M059J (cell line): ENCODE measurements at places on chromosomes 1 and 21.
A peak's percentile ranks its signal among the peaks of the same experiment; 100 is the strongest.

GRCh38 chr1:53740621-53741105, 1.7 kb upstream of the GLIS1 start:
- peak; percentile 91 for DNase-seq

DNA sequence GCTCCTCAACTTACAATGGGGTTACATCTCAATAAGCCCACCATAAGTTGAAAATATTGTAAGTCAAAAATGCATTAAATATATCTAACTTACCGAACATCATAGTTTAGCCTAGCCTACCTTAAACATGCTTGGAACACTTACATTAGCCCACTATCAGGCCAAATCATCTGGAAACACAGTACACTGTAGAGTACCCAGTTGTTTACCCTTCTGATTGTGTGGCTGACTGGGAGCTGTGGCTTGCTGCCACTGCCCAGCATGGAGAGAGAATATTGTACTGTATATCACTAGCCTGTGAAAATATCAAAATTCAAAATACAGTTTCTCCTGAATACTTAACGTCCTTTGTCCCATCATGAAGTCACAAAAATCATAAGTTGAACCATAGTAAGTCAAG, 40.4 kb upstream of the FRRS1 start:
- DNase-seq: no peak

DNA sequence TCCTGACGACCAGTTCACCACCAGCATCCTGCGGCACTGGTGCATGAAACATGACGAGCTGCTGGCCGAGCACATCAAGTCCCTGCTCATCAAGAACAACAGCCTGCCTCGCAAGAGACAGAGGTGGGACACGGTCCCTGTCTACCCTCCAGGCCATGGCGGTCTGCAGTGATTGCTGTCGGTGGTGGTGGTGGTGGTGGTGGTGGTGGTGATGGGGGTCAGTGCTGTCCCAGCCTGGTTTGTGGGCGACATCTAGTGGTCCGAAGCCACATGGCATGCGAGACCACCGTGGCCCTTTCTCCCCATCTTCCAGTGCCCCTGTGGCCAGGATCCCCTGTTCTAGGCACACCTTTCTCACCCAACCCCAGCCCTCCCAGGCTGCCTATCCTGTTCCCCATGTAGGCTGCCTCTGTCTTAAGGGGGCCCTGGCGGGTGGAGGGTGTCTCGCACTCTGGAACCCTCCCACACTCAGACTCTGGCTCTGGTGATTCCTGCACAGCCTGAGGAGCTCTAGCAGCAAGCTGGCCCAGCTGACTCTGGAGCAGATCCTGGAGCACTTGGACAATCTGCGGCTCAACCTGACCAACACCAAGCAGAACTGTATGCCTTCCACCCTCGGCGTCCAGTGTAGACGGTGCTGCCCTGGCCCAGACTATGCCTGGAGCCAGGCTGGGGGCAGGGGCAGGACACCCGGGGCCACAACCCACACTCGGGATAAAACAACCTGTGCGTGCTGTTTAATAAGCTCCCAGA, 3.2 kb upstream of the SLC27A3 start:
- no peak for DNase-seq

DNA sequence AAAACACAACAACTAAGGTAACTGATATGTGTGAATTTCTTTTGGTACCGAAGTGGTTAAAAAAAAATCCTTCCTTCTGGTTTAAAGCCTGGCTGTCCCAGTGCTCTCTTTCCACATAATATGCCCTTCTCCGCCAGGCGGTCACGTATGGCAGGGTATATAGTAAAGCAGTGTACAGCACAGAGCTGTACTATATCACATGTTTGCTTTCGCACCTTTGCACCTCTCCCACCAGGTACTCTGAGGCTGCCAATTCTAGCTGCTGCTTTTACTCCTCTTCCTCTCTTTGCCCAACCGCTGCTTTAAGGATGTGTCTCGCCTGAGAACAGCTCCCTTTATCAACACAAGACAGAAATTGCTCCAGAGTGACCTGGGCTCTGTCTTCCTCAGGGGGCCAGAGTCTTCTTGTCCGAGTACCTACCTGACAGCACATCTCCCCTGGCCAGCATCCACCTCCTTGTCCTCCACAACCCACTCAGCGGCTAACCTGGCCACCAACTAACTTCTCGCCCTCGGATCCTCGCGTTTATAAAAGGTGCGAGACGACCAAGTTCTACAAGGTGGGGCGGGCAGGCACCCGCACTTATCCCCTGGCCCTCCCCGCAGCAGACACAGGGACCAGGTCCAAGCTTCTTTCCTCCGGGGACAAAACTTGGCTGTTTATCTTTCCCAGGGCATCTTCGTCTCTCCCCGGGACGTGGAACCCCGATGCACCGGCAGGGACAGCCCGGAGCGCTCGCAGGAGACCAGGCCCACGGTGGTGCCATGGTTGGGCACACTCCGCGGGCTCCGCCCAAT, 1.6 kb downstream of the COLGALT2 start:
- DNase-seq: no peak

DNA sequence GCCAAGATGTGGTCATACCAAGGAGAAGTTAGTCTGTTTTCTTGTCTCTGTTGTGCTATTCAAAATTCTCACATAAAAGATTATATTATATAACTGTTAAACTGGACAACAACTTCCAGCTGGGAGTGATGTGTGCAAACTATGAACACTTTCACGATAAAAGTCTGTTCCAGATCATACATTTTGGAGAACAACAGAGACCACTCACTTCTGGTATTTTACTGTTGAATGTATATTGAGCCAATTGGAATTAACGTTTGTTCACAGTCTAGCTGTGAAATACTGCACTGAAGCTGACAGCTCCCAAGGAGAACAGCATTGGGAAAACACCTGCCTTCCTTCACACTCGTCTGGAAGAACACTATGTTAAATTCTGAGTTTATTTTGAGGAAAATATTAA, 860 bp upstream of the SHCBP1L start:
- no peak for DNase-seq

GRCh38 chr1:55943721-55944435, 635.5 kb downstream of the PLPP3 start:
- DNase-seq: no peak

DNA sequence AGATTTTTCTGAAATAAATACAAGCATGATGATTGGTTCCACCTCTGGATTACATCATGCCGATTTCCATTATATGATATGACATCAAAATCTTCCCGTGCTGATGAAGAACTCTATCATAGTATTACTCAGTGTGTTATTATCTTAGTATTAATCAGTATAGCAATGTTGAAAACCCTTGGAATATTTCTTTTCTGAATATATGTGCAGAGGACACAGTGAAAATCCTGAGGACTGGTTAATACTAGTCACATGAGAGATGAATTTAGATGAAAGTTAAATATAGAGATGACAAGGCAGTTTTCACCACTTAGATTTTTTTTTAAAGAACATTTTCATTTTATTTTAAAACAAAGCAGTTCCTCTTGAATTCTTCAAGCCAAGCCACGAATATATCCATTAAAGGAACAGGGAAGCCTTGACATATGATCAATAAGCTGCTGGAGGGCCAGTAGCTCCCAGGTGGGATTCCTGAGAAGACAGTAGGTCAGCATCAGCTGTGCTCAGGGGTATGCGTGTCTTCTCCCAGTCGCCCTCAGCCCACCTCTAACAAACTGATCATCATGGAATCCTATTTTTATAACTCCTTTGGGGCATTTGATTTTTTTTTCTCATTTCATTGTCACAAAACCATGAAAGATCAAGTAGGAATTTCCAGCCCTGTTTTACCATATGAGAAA, 56.2 kb upstream of the UBE2U start:
- DNase-seq: no peak

DNA sequence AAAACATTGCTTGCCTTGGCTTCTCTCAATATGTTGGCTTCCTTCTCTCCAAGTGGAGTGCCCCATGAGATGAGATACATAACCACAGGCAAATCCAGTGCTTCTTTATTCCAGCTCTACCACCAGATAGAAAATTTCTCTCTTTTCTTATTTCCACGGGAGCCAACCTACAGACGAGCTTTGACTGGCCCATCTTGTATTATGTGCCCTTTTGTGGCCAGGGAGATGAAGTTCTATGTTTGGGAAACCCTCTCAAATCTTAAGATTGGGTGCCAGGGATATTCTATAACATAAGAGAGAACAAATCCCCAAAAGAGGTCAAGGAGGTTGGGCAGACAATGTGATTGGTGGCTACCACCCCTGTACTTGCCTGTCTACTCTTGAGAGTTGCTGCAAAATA, 351.8 kb downstream of the ZNF326 start:
- no peak for DNase-seq

GRCh38 chr1:184605941-184606340, 148.7 kb downstream of the EDEM3 start:
- DNase-seq: peak; percentile 12

DNA sequence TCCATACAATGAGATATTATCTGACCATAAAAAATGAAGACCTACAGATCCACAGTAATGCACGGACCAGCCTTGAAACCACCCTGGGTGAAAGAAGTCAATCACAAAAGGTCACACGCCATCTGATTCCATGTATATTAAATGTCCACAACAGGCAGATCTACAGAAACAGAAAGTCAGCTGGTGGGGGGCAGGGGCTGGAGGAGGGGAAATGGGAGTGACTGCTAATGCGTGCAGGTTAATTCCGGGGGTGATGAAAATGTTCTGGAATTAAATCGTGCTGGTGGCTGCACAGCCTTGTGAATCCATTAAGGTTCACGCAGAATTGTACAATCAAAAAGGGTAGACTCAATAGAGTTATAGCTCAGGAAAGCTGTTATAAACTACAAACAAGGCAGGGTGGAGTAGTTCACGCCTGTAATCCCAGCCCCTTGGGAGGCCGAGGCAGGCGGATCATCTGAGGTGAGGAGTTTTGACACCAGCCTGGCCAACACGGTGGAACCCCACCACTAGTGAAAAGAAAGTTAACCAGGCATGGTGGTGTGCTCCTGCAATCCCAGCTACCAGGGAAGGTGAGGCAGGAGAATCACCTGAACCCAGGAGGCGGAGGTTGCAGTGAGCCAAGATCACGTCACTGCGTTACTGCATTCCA, 32.3 kb downstream of the ACOT7 start:
- DNase-seq: no peak

DNA sequence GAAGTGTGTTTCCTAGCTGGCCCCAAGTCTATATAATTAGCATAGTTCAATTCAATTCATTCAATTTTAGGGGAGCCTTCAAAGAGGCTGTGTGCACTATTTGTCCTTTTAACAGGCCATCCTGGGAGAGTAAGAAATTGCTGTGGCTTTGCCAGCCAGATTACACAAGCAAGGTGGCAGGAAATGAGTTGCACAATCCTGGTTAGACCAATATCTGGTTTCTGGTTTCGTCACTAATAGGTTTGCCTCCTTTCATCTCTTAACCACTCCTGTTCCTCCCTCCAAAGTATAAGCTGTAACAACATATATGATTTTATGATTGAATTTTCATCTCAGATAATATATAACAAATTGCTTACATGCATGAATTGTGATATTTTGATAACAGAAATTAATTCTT, 84.1 kb upstream of the NEGR1 start:
- peak; percentile 67 for DNase-seq

DNA sequence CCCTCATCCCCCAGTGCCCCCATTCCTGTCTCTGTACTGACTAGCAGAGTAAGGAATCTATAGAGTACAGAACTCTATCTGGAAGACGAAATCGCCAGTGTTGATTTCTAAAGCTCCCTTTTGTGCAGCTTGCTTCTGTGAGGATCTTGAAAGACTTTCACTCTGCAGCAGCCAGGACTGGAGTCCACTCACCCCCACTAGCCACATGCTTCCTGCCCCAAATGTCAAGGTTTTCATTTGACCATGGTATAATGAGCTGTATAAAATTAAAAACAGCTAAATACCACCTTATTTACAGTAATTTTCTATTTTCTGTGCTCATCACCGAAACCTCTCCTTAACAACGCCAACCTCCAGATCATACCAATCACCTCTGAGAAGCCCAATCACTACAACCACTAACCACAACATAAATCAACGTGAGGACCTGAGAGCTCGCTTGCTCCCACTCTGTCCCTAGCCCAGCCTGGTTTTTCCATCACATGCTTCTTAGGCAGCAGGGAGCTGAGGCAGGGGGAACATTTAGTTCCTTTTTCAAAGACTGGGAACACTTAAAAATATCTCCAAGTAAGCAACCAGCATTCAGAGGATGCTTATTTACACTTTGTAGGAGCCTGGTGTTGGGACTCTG, 56.1 kb upstream of the IRF2BP2 start:
- DNase-seq: no peak

- DNase-seq: peak; percentile 72
These were observed 61.8 kb upstream of the PTGFRN start for GRCh38 chr1:116847688-116848531.

- no peak for DNase-seq
These were observed 211.6 kb upstream of the NR5A2 start for GRCh38 chr1:199815947-199816346.

DNA sequence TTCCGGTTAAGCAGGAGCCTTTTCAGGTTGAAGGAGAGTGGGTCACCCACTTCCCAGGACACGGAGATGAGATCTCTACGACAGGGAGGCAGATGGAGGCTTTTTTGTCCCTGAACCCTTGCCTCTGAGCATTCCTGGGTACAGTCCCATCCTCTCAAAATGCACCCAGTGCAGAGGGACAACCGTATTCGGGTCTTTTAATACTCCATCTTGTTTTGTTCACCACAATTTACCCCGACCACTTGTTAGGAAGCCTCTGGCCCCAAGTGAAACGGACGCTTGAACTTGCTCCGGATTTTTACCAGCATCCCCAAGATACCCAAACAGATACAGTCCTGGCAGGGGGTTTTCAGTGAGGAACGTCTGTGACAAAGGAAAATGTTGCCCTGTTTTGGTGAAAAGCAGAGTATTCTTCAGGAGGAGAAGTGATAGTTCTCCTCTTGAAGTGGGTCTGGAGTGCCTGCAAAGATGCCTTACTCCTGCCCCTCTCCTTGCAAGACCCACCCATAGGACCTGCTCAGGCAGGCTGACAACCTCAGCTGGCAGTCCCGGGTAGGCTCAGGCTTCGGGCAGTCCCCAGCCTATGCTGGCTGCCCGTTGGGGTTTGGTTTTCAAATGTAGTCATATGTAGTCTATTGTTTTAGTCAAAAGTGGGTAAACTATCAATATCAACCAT, 669 bp upstream of the ARL8A start:
- no peak for DNase-seq

DNA sequence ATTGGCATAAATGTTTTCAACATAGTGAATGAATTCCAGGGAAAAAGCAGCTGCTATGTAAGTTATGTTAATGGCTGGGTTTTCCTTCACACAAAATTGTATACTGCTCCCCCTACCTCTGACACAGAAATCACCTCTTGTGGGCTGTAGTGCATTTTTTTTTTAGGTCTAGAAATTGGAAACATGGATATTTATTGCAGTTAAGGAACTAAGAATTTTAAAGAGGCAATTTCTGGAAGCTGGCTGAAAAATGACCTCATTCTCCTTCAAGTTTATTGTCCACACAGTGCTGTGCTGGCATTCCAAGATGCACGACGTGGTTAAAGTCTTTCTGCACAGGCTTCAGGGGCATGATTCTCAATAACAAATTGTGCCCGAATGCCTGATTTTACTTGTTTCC, 1424.2 kb downstream of the MRPL39 start:
- no peak for DNase-seq

- no peak for DNase-seq
These were observed 36.2 kb upstream of the TNFSF4 start for GRCh38 chr1:173243300-173243699.
